ENCODE measurements at places on chromosomes 2 and 18.

GRCh38 chr2:62321380-62322289 is 125.7 kb downstream of the B3GNT2 start:
- no peak for DNase-seq

DNA sequence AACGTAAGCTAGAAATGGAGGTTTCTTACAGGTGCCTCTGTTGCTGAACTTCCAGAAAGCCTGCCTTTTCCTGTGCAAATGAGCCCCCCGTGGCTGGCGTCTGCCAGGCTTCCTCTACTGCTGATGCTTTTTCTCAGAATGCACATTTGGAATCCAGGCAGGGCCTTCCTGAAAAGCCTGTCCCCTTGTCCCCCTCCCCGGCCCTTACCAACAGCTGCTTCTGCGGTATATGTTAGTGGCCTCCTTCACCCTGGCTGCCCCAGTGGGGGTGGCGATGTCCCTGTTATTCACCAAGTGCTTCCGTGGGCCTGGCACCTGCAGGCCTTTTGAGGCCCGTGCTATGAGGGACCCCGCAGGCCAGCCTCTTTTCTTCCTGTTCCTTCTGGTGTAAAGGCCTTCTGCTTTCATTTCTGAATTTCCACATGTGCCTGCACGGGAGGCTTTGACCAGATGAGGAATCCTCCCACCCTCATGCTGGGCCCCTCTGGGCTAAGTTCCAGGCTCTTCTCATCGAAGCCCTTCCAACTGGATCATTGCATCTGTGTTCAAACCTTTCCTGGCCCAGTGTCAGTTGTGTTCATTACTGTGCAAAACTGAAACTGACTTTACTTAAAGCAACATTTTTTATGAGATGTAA is 10.4 kb downstream of the CNDP2 start:
- DNase-seq: no peak

DNA sequence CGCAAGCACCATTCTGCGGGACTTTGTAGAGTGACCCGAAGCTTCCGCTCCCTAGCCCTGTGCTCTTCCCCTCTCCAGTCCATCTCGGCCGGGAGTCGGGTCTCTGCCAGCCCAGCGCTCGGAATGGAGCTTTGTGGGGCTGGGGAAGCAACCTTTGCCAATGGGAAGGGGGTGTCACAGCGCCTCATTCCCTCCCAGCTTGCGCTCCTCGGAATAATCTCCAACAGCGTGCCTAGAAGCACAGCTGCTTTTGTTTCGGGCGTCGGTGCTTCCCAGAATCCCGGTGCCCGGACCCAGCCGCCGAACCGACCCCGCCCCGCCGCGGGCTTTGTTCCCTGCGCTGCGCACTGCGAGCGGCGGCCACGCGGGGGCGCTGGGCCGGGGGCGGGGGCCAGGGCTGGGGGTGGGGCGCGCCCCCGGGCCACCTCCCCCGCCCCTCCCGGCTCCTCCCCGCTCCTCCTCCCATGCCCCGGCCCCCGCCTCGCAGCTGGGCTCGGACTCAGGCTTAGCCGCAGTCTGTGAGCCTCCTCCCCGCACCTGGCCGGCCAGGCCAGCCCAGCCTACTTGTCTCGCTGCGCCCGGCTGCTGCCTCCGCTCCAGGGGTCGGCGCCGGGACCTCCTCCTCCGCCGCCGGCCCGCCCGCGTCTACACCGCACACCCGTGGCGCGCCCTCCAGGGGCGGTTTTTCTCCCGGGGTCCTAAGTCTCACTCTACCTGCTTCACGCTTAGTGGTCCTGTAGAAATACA is 77.7 kb upstream of the SMAD2 start:
- peak; percentile 28 for DNase-seq

DNA sequence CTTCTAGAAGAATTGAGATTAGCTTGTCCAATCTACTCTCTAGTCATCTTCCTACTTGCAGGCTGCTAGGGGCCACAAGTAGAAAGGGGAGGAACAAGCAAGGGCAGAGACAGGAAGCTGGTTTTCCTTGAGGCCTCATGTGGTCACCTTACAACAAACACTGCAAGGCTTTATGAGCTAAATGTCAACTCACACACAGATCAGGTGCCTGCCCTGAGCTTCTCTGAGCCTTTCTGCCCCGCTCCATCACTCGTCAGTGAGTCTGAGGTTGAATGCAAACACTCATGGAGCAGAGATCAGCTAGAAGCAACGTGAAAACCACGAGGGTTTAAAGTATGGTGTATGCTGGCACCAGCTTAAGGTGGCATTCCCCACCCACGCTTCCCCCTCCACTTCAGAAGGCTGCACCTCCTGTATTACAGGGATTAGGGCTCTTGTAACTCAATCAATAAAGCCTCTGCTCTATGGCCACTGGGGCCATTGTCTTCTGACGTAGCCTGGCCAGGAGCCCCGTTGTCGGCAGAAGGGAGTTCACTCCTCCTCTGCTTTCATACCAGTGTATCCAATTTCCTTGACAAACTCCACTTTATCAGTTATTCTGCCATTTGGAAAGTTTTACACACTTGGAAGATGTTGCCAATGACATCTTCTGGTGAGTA is 5.4 kb upstream of the CRYGC start:
- DNase-seq: no peak

GRCh38 chr2:17591846-17592245 is 51.4 kb downstream of the VSNL1 start:
- no peak for DNase-seq

GRCh38 chr2:157837851-157838441 is 38.2 kb downstream of the ACVR1 start:
- no peak for DNase-seq

DNA sequence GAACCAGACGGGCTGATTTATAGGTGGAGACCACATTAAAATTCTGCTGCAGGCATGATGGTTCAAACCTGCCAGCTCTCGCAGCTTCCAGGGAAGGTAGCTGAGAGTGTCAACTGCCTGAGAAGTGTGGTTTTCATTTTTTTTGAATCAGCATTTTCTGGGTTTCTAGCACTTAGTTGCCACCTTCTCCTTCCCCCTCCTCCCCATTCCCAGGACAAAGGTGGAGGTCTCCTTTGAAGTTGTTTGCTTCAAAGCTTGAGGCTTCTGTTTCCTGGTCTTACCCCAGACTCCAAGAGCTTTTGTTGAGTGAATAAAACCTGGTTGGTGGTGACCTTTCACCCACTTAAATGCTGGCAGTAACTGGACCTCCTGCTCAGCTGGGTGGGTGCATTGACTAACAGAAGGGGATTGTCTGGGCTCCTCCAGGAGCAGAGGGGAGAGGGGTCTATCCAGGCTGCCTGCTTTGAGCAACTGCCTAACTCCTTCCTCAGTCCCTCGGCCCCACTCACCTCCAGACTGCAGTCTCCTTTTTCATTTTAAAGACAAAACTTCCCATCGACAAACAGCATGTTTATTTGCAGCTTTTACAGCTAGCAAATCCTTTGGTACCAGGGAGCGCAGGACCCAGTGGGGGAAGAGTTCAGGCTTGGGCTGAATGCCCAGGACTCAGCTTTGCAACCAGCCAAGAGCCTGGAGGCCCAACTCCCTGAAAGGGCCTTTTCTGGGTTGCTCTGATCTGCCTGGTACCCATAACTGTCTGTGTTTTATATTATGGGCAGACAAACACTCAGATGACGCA is 3.5 kb downstream of the RHOB start:
- no peak for DNase-seq

DNA sequence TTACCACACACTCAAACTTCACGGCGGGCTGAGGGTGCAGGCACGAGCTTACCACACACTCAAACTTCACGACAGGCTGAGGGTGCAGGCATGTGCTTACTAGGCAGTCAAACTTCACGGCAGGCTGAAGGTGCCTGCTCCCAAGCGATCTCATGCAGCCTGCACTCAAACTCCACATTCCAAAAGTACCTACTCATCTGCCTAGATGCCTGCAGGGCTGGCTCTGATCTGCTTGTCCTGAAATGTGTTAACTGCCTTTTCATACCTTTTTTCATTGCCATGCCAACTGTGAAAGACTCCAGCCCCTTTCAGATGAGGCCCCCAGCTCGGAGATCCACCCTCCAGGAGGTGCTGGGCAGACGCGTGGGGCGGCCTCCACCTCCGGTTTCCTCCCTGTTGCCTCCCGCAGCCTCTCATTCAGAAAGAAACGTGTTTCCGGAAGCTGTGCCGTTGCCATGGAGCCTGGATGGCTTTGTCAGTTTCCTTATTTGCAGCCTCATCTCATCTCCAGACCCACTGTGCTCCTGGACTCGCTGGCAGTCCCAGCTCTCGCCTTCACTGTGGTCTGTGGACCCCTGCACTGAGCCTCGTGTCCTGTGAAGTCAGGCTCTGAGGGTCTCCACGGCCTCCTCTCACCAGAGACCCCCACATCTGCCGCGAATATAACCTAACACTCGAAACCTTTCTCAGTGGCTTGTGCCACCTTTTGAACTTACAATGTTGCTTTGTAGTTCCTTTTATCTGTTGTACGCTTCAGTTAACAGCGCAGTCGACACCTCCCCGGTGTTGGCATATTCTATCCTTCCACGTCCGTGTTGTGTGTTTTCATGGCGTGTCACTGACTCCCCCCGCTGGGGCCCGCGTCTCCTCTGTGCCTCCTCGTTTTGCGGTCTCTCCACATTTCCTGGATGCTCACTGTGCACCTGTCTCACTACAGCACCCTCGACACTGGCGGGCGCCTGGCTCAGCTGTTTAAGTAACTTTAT is 106.1 kb upstream of the ALKAL2 start:
- DNase-seq: no peak

- DNase-seq: no peak
These were observed 1.7 kb downstream of the RNU4ATAC start for GRCh38 chr2:121532347-121532766.

DNA sequence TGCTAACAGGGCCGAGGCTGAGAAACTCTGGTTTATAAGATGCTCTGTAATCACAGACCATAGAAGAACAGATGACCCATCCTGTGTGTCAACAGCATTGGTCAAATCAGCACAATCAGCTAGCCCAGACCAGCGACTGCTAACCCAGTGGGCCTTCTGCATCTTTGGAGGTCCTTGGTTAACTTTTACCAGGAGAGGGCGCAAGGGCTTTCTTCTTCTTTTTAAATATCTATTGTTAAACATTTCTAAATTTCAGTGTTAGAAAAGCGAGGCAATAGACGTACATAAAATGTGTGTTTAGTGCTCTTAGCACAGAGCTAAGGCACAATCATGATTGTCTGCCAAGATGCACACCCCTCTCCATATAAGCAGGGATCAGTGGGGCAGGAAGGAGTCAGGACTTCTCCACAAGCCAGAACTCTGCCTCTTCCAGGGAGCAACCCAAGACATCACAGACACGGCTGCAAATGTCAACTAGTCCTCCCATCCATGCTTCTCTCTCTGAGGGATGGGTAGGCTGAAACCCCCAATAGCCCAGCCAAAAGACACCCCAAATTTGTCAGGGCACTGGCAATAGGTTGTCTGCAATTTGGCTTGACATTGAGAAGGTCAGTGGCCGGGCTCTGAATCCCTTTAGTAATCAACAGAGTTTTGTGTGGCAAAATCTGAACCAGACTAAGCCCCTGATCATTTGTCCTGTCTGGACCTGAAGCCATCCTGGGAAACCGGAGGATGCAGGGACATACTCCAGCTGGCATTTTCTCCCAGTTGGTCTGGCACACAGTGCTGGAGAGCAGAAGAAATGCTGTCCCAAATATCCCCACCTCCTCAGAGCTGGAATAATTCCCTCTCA is 188.2 kb downstream of the BCL2 start:
- DNase-seq: peak; percentile 20

Data from stimulated activated CD4-positive, alpha-beta T cell treated with anti-CD3 and anti-CD28 coated beads, TNF-alpha, amount 100 ng/mL, for 1 hour (primary cell).